ENCODE measurements at places on chromosomes 3 and 15.

DNA sequence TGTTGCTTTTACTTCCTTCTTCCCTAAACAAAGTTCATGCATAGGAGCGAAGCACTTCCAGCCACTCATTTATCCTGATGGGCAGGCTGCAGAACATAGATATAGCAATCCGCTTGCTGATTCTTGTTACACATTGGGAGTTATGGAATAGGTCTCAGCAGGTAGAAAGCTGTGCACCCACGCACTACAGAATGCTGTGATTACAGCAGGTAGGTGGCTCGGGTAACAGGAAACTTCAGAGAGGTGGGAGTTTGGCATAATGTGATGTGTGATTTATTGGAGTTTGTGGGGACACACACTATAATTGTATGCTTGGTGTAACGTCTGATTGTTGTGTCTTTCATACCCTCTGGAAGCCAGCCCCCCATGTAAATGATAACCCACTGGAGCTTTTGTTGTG lies 99.2 kb upstream of the MEIS2 start:
- no peak for DNase-seq

DNA sequence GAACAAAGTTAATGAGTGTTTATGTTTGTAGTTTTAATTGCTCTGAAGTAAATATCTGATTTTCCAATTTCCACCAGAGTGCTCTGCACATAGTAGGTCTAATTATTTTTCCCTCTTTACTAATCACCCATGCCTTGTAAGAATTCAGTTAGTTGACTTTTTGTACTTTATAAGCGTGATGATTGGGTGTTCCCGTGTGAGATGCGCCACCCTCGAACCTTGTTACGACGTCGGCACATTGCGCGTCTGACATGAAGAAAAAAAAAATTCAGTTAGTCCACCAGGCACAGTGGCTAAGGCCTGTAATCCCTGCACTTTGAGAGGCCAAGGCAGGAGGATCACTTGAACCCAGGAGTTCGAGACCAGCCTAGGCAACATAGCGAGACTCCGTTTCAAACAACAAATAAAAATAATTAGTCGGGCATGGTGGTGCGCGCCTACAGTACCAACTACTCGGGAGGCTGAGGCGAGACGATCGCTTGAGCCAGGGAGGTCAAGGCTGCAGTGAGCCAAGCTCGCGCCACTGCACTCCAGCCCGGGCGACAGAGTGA lies 507 bp upstream of the VHL start:
- DNase-seq = no peak

DNA sequence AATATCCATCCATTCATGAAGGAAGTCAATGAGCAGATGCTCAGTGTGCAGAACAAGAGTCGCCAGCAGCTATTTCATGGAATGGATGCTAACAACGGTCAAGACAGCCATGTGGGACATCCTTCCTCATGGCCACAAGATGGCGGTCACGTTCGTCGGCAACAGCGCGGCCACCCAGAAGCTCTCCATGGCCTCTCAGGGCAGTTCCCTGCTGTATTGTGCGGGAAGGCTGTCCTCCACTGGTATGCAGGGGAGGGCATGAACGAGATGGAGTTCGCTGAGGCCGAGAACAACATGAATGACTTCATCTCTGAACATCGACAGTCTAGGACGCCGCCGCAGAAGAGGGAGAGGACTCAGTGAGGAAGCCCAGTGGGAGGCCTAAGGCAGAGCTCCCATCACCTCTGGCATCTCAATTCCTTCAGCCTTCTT lies 208.3 kb downstream of the TJP1 start:
- no peak for DNase-seq

DNA sequence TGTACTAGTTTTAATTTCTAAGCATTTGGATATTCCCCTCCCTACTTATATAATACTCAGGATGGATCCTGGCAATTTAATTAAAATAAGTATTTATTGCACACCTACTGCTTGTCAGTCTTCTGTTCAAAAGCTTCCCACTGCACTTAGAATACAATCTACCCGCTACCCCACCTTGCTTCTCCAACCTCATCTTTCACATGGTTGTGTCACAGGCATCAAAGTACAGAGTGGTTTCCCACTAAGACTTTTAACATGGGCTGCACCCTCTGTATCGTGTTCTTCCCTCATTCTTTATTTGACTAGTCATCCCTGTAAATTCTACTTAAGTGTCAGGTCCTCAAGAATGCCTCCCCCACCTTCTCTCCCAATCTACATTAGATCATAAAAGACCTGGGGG lies 35.0 kb downstream of the RIOX2 start:
- DNase-seq = no peak

DNA sequence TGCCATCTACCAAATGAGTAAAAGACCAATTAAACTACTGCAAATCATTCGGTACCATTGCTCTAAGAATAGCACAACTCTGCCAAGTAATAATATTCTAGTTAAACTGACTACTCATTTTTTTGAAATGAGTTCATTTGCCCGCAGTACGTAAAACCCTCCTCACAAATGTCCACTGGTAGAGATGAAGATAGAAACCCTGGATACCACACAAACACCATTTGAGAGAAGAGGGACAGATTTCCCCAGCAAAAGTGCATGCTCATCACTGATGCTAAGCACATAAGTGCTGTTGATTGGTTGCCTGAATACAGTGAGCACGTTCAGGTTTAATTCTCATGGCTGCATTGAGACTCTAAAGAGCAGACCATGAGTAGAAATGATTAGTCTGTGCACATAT lies 34.6 kb upstream of the SEMA6D start:
- no peak for DNase-seq

- no peak for DNase-seq
Measured at GRCh38 chr3:71816767-71817156, 31.8 kb upstream of the PROK2 start.

DNA sequence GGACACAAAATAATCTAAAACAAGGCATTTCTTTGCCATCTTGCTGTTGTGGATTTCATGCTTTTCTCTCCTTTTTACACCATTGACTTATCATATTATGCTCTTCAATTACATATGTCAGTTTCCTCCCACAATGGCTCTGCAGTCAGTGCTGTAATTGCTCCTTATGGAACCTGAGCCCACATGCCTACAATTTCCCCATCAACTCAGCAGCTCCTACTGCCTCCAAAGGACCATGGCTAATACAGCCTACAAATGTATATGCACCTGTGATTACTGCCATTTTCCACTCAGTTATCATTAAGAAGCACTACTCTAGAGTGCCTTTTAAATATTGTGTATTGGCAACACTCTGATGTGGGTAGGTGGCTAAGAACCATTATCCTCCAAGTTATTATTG lies 30.8 kb downstream of the RTP4 start:
- DNase-seq = no peak

DNA sequence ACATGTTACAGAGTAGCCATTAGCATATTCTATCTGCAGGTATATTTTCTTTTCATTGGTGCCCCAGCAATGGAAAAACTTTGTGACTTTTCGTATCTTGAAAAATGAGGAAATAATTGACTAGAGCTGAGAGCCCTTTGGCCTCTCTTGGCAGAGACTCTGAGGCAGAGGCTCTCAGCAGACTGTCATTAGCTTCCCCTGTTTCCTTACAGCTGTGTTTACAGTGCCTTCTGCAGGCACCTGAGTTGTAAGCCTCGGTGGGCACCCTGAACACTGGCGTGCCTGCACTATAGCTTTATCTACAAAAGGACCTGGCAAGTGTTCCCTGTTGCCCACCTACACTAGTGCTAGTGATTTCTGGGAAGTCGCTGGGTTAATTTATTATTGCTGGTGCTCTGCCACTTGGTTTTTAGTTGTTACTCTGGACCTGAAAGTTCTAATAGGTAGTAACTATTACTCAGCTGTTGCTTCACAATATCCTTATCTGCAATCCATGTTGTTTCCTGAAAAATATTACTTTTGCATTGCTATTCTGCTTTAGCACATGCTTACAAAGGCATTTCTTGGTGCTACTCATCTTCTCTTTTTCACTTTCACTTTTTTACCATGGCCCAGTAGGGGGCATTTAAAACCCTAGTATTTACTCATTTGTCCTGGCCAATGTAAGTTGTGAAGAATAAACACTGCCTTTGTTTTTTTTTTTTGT lies 7.8 kb upstream of the GPR171 start:
- no peak for DNase-seq

DNA sequence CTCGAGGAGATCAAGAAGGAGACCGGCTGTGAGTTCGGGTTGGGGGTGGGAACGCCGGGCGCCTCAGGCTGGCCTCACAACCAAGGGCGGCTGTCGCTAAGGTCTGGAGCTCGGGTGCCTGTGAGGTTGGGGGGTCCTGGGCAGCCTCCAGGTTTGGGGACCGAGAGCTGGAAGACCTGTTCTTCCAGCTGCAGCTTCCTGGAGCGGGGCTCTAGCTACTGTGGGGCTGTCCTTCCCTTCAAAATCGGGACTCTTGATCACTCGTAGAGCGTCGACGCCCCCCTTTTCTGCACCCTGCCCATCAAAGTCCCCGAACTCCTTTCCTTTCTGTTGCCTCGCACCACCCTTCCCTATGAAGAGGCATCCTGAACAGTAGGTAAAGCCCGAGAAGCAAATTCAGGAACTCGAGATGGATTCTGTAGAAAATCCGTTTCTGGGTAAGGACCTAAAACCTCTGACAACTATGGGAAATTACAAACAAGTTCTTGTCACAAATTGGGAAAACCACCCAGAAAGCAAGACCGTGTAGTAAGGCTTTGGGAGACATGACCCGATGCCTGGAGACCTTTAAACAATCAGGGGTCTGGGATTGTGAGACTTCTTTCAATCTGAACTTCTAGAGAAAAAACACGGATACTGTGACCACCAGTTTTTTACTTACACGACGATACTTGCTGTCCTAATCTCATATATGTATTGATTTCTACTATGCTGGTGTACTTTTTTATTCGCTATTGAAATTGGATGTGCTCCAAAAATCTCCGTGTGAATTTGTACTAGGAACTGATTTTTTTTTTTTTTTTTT lies 556 bp downstream of the CHP1 start:
- DNase-seq = no peak

- no peak for DNase-seq
Measured at GRCh38 chr3:194640829-194641228, 7.6 kb upstream of the TMEM44 start.

DNA sequence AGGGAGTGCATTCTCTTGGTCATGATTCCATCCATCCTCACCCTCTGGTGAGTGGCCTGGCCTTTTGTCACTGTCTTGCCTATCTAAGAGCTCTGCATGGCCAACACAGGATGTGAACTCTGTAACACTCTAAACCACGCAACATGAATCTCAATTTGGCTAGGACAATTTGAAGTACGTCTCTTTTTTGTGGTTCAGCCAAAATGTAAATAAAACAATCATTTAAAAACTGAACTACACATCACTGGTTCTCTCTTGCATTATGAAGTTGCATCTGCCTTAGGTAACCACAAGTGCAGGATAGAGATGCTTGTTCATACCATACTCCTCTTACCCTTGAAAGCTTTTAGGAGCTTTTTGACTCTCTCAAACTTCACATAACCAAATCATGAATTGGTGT lies 27.3 kb downstream of the CCR3 start:
- no peak for DNase-seq

DNA sequence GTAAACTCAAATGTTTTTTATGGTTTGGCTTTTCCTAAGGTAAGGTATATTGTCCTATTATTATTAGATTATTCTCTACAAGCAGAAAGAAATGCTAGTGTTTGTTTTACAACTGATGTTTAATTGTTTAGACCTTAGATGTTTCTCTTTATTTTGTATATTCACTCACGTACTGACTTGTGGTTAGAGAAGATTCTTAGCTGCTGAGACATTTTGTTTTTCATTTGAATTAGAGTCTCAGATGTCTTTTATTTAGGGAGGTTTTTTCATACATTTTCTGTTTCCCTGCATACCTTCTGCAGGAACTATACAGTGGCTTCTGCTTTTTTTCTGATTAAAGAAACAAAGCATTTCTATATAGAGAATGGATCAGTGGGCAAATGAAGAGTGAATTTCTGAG lies 110.9 kb downstream of the MYRIP start:
- no peak for DNase-seq

GRCh38 chr15:38642689-38643270 lies 78.2 kb upstream of the RASGRP1 start:
- no peak for DNase-seq

- DNase-seq = no peak
Measured at GRCh38 chr15:90095521-90095959, 6.7 kb downstream of the IDH2 start.

GRCh38 chr3:49724586-49724985 lies 835 bp upstream of the GMPPB start:
- no peak for DNase-seq

- DNase-seq = no peak
Measured at GRCh38 chr15:79977431-79978054, 6.5 kb upstream of the BCL2A1 start.

- no peak for DNase-seq
Measured at GRCh38 chr15:29708519-29708918, 113.7 kb downstream of the TJP1 start.

GRCh38 chr3:10596746-10597448 lies 91.5 kb upstream of the ATP2B2 start:
- DNase-seq = no peak

- DNase-seq = no peak
Measured at GRCh38 chr3:10919636-10920035, 72.9 kb upstream of the SLC6A1 start.

DNA sequence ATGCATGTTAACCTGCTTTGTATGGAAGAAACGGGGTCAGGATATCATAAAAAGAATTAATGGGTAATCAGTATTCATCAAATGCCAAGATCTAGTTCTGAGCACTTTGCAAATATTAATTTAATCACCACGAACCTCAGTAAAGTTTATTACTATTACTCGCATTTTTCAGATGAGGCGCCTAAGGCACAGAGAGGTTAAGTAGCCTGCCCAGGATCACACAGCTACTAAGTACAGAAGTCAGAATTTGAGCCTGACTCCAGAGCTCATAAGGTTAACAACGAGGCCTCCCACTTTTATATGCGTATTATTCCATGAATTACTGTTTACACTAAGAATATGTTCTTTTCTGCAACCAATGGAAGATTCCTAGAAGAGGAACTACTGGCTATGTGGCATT lies 109.6 kb upstream of the KLF13 start:
- no peak for DNase-seq

DNA sequence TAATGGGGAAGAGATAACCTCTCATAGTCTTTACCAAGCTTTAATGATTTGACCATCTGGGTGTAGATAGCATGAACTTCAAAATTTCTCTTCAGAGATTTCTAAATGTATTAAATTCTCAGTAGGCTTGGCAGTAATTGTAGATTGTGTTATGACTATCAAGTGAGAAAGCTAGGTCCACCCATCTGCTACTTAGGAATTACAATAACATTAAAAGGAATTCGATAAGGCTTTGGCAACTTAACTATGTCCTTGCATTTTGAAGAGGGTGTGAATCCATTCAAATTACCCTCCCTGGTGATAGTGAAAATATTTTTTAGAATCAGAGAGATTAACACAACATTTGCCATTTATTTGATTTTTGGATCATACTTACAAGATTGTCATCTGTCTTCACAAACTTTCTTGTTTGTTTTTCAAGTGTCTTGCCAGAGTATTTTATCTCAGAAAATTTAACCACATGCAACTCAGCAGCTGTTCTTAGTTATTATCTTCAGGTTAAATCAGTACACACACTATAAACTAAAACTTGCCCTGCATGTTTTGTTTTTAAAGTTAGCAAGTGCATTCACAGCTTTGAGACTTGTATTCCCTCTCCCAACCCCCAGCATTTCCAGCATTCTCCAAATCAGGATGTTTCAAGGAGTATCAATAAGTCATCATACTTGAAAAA lies 69.6 kb upstream of the COL8A1 start:
- no peak for DNase-seq

Measured in dorsolateral prefrontal cortex (tissue), 122 donors.